ENCODE measurements at places on chromosomes 1 and 21. TPM values are rescaled to one million over a fixed set of nuclear protein-coding genes. Genes with fewer than 3 reads are reported as not detected.

The RNU1-1 gene
- total RNA-seq, result 859 TPM

The ASPM gene
- total RNA-seq, result 35.8 TPM

The PAQR6 gene
- total RNA-seq, result 0.82 TPM

The FAM43B gene
- 3.2 TPM for total RNA-seq

The ASB17 gene
- total RNA-seq, result not detected

The NMNAT2 gene
- not detected for total RNA-seq

The SPRR1B gene
- total RNA-seq, result not detected

The GJA9 gene
- 0.13 TPM for total RNA-seq

Measured in HepG2 (cell line).